ENCODE measurements at places on chromosomes 2 and 18. TPM values are rescaled to one million over a fixed set of nuclear protein-coding genes. Genes with fewer than 3 reads are reported as not detected.

The ZBTB7C gene
- total RNA-seq = 2.6 TPM

The SERPINB10 gene
- 0.28 TPM for total RNA-seq

The NTSR2 gene
- not detected for total RNA-seq

The SLC16A14 gene
- 2.4 TPM for total RNA-seq

The RNF152 gene
- 11.1 TPM for total RNA-seq

The PROKR1 gene
- total RNA-seq = not detected

The MRO gene
- total RNA-seq = not detected

The SH3BP4 gene
- 20.7 TPM for total RNA-seq
